Kidney (tissue), 22 donors: ENCODE measurements at places on chromosomes 2 and 18. TPM values are rescaled to one million over a fixed set of nuclear protein-coding genes. Genes with fewer than 3 reads are reported as not detected.

ZC3H8 gene
- polyA plus RNA-seq = 8.3 TPM

EN1 gene
- polyA plus RNA-seq = not detected

GRCh38 chr18:25982153-25982552 lies 108.3 kb downstream of the SS18 start:
- no peak for DNase-seq

DNA sequence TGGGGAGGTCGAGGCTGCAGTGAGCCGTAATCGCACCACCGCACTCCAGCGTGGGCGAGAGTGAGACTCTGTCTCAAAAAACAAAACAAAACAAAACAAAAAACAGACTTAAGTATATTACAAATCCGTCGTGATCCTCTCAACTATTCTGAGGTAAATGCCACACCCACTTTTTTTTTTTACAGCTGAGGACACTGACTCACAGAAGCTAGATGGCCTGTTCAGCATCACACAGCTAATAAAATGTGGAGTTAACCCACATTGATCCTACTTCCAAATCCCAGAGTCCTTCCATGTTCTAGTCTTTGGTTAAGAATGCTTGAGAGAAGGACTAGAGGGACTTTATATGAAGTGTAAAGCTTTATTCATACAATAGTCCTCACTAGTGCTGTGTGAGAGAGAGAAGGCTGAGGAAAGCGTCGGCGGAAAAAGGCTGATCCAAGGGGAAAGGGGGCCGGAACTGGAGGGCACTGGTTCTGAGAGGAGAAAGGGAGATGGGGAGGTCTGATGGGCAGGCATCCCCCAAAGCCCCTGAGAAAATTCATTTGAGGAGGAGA lies 627 bp downstream of the RNF25 start:
- DNase-seq = no peak

DNA sequence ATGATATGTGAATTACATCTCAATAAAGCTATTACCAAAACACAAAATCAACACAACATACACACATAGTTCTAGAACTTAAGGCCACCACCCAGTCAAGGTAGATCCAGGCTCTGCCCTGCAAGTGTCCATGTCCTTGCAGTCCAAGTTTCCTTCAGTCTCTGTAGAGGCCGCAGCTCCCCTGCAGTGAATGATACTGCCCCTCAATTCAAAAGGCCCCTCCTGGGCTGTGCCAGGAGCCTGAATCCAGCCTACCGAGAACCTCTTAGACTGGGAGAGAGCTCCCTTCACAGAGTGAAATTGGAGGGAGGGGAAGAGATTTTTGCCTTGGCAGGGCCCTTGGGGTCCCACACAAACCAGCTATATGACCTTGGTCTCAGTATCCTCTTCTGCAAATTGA lies 42.5 kb upstream of the ATP6V1B1 start:
- DNase-seq = no peak
